ENCODE measurements at places on chromosomes 6 and 20.

- no peak for DNase-seq
Measured at GRCh38 chr6:146211646-146212045, 182.8 kb downstream of the GRM1 start.

DNA sequence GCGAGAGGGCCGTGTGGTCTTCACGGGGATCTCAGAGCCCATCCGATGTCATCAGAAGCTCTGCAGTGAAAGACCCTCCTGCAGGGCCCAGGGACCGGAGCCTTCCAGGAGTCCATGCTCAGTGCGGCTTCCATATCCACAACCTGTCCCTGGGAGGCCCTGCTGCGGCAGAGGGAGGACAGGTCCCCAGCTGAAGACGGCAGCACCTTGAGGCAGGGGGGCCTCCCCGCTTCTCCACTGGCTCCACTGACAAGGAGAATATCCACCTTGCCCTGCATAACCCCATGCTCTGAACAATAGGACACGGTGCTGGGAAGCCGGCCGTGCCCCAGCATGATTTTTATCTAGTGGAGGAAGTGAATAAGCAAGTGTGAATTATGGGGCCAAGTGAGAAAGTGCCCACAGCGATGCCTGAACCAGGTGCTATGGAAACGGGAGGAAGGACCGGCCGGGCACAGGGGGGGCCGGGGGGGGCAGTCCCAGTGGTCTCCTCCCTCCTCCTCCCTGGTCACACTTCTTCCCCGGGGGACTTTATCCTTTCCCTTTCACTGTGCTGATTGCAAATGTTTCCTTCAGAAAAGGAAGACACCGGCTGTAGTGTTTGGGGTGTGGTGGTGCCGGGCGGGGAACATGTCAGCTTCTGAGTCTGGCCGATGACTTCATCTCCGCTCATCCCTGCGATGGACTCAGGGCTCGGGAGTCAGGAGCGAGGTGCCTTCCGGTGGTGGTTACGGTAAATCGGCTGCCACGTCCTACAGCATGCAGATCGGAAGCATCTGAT is 225.1 kb downstream of the ERMARD start:
- DNase-seq: no peak

GRCh38 chr6:77707603-77708002 is 54.8 kb downstream of the MEI4 start:
- DNase-seq: no peak

- DNase-seq: no peak
Measured at GRCh38 chr6:13943943-13944342, 19.2 kb downstream of the RNF182 start.

DNA sequence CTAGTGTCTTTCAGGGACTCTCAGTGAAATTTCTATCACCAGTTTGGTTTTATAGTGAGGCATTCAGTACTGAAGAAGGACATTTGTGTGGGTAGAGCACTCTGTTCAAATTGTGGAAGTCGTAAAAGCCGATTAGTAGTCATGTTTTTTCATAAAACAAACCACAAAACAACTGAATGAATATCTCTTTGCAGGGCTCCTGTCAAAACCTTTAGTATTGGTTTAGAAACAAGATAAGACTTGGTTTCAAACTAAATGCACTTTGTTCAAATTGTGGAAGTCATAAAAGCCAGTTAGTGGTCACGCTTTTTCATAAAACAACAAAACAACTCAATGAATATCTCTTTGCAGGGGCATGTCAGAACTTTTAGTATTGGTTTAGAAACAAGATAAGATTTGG is 23.8 kb downstream of the ADGRF4 start:
- no peak for DNase-seq

- DNase-seq: no peak
Measured at GRCh38 chr6:47804821-47805220, 23.0 kb downstream of the OPN5 start.

DNA sequence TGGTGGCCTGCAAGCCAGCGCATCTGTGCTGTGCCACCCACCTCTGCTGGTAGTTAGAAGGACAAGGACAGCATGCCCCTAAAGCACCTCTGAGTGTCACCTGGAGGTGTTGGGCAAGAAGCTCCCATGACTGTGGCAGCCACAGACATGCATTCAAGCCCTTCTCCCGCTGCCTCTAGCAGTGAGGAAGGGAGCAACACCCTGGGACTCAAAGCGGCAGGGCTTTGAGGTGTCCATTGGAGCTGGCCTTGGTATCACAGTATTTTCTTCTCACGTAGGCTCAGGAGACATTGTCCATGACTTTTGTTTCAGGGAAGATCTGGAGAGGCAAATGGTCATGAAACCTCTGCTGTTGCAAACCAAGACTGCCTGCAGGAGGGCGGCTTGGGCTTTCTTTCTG is 140.8 kb upstream of the RIN2 start:
- no peak for DNase-seq

DNA sequence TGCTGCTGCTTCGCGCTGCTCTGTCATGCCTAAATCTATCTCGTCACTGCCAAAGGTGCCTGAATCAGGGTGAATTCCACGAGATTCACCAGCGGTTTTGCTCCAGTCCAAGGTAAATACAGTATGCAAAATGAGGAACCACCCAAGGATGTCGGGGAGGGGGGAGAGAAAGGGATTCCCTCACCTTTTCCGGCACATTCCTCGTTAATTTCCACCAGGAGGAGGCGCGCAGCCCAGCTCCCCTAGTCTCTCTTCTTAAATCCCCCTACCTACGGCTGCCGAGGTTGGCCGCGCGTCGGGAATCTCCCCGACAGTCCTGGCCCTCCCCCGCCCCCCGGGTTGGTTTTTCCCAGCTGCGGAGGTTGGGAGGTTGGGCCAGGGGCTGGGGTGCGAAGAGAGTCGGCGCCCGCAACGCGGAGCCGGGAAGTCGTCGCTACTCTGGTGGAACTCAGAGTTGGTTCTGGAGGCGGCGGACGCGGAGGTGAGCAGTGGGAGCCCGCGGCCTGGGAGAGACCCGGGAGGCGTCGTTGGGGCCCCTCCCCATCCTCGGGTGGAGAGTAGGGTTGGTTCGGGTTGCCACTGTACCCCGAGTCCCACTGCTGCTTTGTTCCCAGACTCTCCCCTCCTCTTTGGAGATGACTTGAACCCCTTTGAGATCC is at the start of gene TPBG:
TSS of gene TPBG (plus strand) at position 390 of the 659 bp plus-strand sequence. CDS start 1,145 bp downstream, outside the sequence.
- no peak for DNase-seq

- no peak for DNase-seq
Measured at GRCh38 chr20:17910828-17911294, 57.7 kb downstream of the SNX5 start.

DNA sequence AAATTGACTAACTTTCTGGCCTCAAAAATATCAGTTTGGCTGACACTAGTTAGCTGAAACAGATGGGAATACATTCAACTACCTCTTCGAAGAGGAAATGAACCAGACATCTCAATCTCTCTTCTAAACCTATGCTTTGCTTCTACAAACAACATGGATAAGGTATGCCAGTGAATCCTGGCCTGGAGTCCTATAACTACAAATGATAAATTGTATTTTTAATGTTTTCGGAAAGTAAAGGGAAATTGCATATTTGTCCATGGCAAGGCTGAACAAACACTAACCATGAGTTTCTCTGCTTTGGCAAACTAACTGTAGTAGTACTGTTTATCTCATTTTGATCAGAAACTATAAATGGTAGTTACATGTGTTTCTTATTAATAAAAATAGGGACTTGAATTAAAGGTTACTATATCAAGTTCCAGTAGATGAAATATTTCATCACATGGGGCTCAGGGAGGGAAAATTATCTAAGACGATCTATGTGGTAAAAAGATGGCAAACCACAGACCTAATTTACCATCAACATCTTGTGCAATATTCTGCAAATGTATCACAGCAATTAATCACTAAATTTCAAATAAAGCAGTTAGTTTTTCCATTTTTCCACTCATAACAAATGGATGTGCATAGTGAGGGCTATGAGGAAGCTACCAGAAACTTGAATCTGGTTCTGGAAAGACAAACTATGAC is 76.8 kb downstream of the COL12A1 start:
- DNase-seq: no peak

- no peak for DNase-seq
Measured at GRCh38 chr20:3307078-3307477, 68.1 kb upstream of the SLC4A11 start.

GRCh38 chr20:347640-348484 is 951 bp downstream of the NRSN2 start:
- DNase-seq: peak; percentile 56

- DNase-seq: no peak
Measured at GRCh38 chr6:4420160-4420865, 284.9 kb upstream of the ECI2 start.

- no peak for DNase-seq
Measured at GRCh38 chr6:106005954-106006353, 80.2 kb upstream of the PRDM1 start.

DNA sequence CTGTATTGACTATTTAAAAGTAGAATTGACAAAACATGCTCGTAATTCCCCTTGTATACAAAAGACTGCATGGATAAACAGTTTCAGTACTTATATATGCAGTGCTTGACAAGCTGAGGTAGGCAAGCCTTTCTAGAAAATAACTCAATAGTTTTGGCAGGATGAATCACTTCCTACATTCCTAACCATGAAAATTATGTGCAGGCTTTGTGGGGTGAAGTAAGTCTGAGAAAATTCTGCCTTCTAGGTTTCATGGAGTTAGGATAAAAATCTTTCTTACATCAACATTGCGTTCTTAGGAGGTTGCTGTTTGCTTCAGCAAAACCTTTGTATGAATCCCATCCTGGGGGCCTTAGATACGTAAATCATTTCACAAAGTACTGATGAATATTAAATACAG is 801.4 kb upstream of the EYS start:
- no peak for DNase-seq

DNA sequence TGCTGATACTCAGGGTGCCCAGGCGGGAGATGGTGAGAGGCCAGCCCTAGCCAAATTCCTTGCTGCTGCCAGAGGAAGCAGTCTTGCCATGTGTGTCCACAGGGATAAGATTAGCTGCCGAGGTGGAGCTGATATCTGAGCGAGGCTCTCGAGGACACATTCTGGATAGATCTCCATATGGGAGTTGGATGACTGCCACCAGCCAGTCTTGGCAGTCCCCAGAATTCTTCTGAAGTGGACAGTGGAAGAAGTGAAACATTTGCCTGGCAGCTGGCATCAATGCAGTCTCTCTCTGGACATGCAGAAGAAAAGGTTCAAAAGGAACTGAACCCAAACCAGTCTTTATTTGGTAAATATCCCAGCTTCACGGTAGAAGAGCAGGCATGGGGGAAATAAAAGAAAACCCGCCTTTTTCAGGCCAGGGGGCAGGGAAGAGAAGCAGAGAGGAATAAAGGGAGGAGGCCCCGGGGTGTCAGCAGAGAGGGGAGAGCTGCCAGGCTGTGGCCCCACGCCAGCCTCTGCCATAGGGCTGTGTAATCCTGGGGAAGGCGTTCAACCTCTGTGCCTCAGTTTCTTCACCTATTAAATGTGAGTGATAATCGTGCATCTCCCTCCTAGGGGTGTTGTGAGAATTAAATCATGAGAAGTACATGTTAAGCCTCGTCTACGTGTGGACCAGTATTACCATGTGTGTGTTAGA is 3.7 kb upstream of the FUCA2 start:
- DNase-seq: no peak

GRCh38 chr20:11796026-11796425 is 121.7 kb upstream of the BTBD3 start:
- DNase-seq: no peak

DNA sequence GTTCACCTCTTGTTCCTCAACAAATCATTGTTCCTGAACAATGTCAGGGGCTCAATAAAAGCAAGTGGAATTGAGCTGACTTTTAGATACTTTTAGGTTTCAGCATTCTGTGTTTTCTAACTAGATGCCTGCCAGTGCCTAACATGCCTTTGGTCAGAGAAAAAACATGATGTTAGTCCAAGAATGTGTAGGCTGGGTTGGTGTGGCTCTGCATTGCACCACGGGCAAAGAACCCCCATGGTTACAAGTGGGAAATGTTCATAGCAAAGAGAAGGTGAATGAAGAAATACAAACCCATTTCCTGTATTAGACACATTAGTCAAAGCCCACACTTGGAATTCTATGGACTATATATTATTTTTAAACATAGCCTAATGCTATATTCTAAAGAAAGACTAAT is 193.3 kb downstream of the TMEM200A start:
- DNase-seq: no peak

DNA sequence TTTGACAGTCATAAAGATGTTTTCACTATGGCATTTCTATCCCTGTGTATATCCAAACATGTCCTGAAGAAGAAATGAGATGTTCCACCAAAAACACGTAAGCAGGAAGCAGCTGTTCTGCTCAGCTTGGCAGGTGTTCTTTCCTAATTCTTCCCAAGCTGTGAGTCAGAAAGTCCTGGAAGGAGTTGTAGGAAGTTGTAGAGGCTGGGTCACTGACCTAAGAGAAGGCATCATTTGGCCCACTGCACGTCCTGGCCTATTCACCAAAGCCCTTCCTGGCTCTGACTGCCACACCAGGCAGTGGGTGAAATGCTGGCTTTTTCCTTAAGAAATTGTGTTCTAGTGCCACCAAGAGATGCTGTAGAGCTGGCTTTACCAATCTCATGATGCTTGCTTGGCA is 40.3 kb downstream of the STX11 start:
- no peak for DNase-seq

- DNase-seq: no peak
Measured at GRCh38 chr6:160333841-160334240, 14.3 kb upstream of the SLC22A3 start.

DNA sequence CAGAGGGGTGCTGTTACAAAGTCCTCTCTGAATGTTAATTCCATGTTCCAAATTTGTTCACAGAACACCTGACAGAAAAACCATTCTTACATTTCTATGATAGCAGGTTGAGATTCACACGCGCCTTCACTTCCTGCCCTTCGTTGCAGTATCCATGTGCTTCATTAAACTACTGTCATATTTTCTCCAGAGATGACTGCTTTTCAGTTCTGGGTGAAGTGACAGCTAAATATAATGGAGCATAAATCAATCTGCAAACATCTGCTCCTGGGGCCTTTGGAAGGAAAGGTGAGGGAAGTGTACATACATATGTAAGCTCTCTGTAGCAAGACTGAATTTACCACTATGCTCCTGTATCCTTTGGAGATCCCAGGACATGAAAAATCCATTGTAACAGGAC is 750.2 kb downstream of the HDGFL1 start:
- DNase-seq: no peak

GRCh38 chr6:34684364-34684763 is 12.2 kb downstream of the ILRUN start:
- no peak for DNase-seq

DNA sequence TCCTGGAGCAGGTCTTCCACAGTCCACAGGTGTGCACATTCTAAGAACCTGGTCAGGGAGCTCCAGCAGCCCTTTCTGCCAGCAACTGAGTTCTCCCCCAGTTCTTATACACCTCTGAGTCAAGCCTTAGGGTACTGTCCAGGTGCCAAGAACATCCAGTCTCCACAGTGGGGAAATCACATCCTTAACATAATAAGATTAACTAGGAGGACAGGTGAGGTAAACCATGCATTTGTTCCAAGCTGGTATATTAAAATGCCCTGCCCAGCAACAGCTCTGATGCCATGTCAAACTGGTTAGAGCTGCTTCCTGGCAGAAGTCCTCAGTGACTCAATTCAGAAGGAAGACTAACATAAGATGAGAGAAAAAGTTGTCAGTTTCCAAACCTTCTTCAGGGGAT is 303.9 kb upstream of the SGK1 start:
- DNase-seq: no peak
